ENCODE measurements at places on chromosomes 4 and X.

DNA sequence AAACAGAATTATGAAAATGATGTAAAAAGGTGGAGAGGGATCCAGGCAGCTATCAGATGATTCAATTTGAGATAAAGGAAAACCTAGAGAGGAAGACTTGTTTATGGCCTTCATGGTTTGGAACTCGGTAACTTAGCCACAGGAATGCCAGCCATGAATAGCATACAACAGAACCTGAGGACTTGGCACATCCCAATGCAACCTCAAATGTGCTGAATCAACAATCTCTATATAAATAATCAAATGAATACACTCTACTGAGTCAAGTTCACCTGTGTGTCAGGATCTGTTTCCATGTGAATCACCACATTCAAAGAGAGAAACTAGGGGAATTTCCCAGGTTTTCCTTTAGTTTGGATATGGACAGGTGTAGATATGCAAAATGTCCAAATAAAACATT, 86.9 kb downstream of the MBNL3 start:
- DNase-seq = no peak

GRCh38 chr4:1693131-1693896, 9.2 kb upstream of the FAM53A start:
- peak; percentile 85 for DNase-seq

DNA sequence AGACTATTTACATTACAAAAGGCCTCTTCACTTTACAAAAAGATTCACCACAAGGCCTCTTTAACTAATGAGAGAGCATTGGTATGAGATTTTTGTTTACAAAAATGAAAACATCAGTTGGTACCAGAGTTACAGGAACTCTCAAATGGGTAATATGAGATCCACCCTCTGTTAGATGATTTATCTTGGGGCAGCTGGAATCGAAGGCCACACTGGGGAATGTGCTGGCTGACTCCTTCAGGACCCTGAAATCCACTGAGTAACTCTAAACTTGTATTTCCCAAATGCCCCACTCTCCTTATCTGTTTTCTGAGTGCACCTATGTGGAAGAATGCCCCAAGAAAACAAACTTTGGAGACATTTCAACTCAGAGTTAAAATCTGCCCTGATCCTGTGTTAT, 232.9 kb upstream of the F9 start:
- DNase-seq = no peak

GRCh38 chr4:8862800-8863685, 8.6 kb downstream of the HMX1 start:
- DNase-seq = no peak

DNA sequence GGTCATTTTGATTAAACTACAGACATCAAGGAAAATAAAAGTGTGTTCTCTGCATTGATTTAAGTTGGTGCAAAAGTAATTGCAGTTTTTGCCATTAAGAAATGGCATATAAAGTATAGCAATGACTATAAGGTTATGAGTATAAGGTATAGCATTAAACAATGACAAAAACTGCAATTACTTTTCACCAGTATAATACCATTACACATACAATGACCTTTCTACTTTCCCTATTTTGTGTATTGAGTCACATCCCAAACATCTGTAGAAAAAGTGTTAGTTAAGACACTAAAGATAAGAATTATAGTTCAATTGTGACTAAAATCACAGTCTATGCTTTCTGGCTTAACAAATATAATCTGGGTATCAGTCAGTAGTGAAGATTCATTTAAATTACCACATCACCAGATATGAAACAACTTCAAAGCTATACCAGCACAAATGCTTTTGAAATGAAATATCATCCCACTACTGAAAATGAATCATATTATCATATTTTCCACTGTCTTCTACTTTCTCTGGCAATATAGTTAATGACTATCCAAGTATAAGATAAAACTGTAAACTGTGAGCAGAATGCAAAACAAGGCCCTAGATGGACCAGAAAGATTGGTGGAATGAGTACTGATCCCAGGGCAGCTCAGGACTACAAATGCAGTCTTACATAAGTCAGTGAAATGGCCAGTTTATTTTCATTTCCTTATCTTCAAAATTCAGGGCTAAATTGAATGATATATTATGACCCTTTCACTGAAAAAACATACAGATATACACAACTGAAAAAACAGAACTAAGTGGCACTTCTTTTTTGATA, 241.1 kb downstream of the ANTXR2 start:
- no peak for DNase-seq

DNA sequence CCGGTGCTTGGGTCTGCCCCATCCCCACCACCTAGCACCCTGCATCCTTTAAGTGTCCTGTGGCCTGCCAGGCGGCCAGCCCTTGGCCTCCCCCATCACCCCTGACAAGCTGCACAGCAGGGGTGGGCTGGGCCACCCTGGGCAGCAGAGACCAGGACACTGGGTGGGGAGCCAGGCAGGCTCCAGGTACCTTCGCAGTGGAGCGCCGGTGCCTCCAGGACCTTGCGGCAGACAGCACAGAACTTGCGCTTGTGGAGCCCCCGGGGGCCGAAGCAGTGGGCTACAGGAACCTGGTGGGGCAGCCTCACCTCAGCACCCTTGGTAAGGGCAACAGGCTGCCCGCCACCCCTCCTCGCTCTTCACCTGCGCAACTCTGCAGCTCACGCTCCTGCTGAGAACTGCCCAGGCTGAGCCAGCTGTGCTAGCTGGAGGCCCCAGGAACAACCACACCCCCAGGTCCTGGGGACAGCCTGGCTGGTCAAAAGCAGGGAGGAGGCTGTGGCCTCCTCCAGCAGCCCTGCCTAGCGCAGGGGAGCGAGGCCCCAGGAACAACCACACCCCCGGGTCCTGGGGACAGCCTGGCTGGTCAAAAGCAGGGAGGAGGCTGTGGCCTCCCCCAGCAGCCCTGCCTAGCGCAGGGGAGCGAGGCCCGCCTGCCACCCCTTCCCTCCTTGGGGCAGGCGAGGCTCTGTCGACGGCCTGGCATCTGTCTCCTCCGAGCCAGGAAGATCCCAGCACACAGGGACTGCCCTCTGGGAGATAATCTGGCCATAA, 4.6 kb downstream of the DGKQ start:
- DNase-seq = no peak

- peak; percentile 30 for DNase-seq
These were observed 89.8 kb downstream of the EIF4E start for GRCh38 chr4:98838977-98839618.

DNA sequence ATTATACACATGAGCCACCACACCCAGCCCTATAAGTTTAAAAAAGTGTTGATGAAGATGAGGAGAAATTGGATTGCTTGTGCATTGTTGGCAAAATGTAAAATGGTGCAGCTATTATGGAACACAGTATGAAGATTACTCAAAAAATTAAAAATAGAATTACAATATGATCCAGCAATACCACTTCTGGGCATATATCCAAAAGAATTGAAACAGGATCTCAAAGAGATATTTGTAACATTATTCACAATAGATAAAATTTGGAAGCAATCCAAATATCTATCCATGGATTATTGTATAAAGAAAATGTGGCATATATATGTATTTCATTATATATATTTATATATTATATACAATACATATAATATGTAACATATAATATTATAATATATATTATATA, 515.6 kb upstream of the GNPDA2 start:
- no peak for DNase-seq

Measured in suppressor macrophage (primary cell).